ENCODE measurements at places on chromosomes 5 and 9. TPM values are rescaled to one million over a fixed set of nuclear protein-coding genes. Genes with fewer than 3 reads are reported as not detected.

- DNase-seq: no peak
Observed at GRCh38 chr5:168701641-168702040, 122.5 kb upstream of the PANK3 start.

GRCh38 chr5:172453986-172454357 is 353 bp downstream of the SH3PXD2B start:
- DNase-seq: peak; percentile 77

USP20 gene
- total RNA-seq: 27.2 TPM

TMEM252 gene
- total RNA-seq: 0.96 TPM

GRCh38 chr5:54703565-54704255 is 186.2 kb downstream of the SNX18 start:
- no peak for DNase-seq

OTP gene
- total RNA-seq: 6.0 TPM

GRCh38 chr5:131163276-131164119 is 1.6 kb downstream of the HINT1 start:
- peak; percentile 18 for DNase-seq

SLCO6A1 gene
- 2.9 TPM for total RNA-seq

TAF11L8 gene
- not detected for total RNA-seq

CAMK4 gene
- 12.0 TPM for total RNA-seq

FAXDC2 gene
- 32.3 TPM for total RNA-seq

DNA sequence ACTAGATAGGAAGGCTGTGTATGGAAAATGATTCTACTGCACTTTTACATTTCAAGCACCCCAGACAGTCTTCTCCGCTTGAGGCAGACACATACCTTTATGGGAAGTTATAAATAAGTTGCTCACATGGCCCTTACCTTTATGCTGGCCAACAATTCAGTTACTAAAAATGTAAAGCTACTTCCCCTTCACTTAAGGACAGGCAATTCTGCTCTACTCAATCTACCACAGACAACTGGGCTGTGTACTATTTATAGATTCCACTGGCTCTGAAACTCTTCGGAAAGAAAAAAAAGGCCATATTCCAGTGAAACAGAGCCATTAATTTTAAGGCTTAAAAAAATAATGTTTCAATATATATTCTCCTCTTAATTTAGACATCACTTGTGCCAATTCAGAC is 59.4 kb downstream of the ELAVL2 start:
- DNase-seq: no peak

DNA sequence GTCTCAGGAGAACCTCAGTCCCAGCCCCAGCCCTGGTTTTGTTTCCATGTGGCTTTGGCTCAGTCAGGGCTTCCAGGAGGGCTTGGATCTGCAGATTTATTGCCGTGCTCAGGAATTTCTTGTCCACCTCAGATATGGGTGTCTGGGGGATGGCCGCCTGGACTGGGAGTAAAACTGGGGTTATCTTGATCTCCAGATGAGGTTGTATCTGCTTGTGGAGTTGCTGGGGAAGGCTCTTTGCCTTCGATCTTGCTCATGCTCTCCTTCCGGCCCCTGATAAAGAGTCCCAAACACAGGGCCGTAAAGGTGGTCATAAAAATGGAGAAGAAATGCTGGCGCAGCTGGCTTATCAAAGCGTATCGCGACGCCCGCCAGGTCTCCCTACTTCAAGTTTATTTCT is 17.8 kb upstream of the PITX1 start:
- DNase-seq: no peak

WDR36 gene
- 62.1 TPM for total RNA-seq

SPATA24 gene
- 7.2 TPM for total RNA-seq

DNA sequence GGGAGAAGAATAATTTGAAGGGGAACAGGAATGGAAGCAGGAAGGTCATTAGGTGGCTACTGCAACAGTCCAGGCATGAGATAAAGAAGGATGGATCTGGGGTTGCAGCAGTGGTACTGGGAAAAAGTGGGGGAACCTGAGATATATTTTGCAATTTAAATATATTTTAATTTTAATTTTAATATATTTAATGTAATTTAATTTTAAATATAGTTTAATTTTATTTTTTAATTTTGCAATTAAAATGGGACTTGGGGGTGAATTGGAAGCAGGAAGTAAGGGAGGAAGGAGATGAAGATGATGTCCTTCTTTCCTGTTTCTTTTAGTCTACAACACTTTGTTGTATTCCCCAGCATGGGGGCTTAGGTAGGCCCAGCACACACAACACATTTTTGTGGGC is 369.8 kb downstream of the GADD45G start:
- DNase-seq: no peak

LAMC3 gene
- 17.8 TPM for total RNA-seq

DNA sequence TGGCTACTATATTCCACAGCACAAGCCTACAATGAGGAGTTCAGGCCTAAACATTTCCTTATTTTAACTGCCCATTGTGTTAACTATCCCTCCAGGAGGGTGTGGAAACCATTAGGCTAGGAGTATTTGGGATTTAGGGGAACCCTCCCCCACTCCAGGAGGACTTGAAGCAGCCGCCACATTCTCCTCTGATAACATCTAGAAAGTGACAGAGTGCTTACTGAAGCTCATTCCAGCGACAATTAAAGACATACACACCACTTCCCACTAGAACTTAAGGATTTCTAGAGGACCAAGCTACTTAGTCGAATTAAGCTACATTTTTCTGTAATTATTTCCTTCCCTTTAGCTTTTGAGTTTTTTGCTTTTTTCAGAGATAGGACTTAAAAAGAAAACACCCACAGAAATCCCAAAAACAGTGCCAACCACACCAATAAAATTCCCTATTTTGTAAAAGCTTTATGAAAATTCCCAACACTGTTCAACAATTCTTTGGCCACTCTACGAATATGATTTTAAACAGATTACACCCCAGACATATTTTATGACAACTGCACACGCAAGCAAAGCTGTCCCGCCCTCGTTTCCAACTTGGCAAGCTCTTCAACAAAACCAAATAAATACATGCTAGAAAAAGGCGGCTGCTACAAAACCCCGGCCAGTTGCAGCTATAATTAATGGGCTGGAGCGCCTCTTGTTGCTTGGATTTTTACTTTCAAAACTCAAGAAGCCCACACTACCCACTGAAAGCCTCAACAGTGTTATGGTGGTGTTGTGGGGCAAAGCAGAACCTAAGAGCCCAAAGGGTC is 4.5 kb downstream of the ROR2 start:
- DNase-seq: peak; percentile 94

DNA sequence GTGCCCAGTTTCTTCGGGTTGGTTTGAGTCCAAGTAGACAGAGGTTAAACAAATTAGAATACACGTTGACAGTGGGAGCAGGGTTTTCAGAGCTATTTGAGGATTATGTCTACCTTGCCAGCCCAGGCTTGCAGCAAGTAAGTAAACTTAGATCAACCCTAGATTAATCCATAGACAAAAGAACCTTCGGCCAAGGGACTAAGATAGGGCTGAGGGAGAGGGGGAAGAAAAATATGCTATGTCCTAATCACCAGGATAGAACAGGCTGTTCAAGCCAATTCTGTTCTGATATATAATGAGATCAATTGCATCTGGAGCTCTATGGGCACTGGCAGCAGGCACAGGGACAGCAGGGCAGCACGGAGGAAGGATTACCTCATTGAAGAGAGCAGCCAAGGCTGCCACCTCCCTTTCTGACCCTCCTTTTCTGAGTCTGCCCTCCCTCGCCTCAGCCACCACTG is 377.7 kb downstream of the PIK3R1 start:
- DNase-seq: peak; percentile 56

DNA sequence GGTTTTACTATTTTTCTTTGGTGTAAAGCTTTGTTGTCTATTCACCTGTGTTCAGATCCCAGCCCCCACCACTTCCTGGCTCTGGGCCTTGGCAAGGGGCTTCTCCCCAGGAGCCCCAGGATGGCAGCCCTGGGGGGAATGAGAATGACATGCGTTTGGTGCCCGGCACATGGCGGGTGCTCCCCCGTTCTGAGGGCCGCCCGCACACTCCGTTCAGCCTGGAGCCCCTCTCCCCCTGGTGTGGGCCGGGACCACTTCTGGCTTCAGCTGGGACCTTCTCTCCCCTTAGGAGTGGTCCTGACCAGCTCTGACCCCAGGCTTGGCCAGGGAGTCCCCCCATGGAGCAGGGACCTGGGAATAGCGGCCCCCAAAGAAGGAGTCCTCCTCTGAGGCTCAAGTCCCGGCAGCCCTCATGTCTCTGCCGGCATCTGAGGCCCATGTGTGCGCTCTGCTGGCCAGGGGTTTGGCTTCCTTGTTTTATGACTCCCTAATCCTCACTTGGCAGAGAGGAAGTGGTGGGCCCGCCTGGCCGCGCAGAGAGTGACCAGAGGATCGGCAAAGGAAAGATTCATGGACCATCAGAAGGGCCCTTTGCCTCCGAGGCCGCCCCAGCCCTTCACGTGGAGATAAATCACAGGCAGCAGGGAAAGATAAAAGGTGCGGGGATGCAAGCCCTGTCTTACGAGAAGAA is 57.0 kb upstream of the LMX1B start:
- DNase-seq: peak; percentile 70

DNA sequence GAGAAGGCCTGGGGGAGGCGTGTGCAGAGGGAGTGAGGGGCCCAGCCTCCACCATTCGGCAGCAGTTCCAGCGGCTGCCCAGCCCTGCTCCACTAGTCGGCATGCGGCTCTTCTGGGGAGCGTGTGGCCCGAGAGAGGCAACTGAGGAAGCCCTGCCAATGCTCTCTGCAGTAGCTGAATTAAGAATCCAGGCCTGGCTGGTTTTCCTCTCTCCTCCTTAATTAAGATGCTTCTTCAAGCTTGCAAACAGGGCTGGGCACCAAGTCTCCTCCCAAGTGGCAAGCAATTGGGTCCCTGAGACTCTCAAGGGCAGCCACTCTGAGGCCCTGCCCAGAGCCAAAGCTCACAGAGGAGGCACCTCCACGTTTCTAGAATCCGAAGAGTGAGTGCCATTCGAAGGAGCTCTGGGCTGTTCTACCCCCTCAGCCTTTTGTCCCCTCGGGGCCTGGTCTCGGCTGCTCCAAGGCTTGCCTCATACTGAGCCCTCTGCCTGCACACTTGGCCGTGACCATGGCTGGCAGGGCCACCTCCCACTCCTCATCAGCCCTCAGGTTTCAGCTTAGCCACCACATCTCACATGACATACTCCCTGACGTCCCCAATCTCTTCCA is 75.4 kb upstream of the LRRTM2 start:
- DNase-seq: no peak

- peak; percentile 19 for DNase-seq
Observed at GRCh38 chr9:70255486-70255885, 3.3 kb upstream of the SMC5 start.

DNA sequence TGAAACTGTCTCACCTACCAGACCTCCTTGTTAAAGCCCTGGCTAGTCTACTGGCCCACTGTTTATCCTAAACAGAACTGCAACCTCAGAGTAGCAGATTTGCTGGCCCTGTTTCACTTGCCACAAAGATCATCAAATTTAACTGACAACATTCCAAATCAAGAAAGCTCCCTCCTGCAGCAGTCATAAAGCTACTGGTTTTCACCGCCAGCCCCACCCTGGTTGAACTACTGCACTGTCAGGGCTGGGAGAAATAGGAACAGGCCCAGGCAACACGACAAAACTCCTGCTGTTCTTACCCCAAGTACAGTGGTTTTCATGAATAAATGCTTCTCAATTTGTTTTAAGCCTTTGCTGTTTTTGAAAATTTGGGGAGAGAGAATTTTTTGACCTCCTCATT is 63.0 kb downstream of the NR6A1 start:
- no peak for DNase-seq

- DNase-seq: no peak
Observed at GRCh38 chr9:129598089-129598596, 22.8 kb downstream of the C9orf50 start.

KIAA1191 gene
- total RNA-seq: 35.6 TPM

DNA sequence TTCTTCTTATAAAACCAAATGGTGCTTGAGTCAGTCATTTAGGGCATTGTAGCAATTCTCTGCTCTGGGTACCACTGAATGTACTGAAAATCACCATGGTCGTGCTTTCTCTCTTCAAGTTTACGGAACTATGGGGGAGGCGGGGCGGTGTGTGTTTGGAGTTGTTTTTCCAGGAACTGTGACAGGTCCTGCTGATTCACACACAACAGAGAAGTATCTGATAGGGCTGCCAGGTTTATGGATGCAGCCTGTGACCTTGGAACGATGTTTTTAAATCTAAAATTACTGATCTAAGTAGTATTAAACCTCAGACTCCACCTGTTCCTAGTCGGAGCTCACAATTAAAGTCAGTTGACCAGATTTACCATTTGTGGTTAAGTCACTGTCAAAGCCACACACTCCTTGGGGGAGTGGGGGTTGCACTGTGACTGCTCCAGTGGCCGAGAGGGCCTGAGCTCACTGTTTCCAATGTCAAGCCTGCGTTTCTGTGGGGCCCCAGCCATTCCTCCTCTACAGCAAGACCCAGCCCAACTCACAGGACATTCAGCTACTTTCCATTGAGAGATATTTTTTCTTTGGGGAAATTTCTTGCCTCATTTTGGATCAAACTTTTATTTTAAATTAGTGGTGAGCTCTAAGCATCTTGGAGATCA is 44.4 kb downstream of the GADD45G start:
- DNase-seq: no peak

- peak; percentile 64 for DNase-seq
Observed at GRCh38 chr9:6184749-6185645, 30.6 kb upstream of the IL33 start.

- no peak for DNase-seq
Observed at GRCh38 chr5:44001675-44002380, 387.4 kb downstream of the FGF10 start.

DNA sequence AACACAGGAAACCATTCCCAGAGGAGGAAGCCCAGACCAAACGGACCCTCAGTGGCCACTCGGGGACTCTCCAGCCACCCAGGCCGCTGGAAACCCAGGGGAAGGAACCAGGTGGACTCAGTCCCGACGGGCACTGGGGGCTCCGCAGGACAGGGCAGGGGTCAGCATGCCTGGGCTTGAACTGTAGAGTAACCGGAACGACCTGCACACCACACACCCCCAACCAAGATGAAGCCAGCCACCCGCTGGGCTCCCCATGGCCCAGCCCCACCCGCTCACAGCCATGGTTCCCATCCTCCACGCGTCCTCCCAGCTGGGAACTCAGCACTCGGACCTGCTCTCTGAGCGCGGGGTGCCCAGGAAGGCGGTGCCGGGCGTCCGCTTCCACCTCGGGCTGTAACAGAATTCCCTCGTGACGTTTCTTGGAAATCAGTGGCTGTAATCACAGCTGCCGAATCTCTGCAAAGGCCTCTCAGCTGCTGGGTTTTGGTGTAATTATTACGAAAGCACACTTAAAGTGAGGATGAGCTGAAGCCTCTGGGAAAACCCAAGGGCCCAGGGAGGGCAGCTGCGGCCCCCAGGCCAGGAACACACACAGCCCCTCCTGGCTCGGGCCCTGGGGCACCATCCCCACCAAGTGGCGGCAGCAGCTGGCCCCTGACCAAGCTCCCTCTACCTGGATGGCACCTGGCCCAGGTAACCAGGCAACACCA is 13.8 kb downstream of the NACC2 start:
- no peak for DNase-seq

DNA sequence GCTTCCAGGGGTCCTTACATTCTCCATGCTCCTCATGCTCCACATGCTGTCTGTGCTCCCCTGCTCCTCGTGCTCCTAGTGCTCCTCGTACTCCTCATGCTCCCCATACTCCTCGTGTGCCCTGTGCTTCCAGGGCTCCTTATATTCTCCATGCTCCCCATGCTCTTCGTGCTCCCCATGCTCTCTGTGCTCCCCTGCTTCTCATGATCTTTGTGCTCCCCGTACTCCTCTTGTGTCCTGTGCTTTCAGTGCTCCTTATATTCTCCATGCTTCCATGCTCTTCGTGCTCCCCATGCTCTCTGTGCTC is 51.9 kb downstream of the TRIP13 start:
- no peak for DNase-seq
